ENCODE measurements at places on chromosomes 3 and 15. TPM values are rescaled to one million over a fixed set of nuclear protein-coding genes. Genes with fewer than 3 reads are reported as not detected.

The CLASP2 gene
- total RNA-seq: 44.2 TPM

The TM6SF1 gene
- 1.6 TPM for total RNA-seq

The KBTBD13 gene
- not detected for total RNA-seq

The THRB gene
- not detected for total RNA-seq

The C3orf20 gene
- total RNA-seq: 0.14 TPM

The RPL39L gene
- 14.7 TPM for total RNA-seq

The CORO2B gene
- not detected for total RNA-seq

The RETNLB gene
- total RNA-seq: not detected

The IMPG2 gene
- 0.12 TPM for total RNA-seq

The COL6A5 gene
- total RNA-seq: not detected

The ACAN gene
- total RNA-seq: not detected
